Fibroblast of lung (primary cell): ENCODE measurements at places on chromosomes 2 and 18. TPM values are rescaled to one million over a fixed set of nuclear protein-coding genes. Genes with fewer than 3 reads are reported as not detected.

LGALSL gene
- 4.4 and 5.7 TPM in 2 replicates for polyA plus RNA-seq

PLEK gene
- polyA plus RNA-seq: 0.02 TPM in 1 of 2 replicates, not detected in the other

ZSWIM2 gene
- polyA plus RNA-seq: 0.08 and 0.15 TPM in 2 replicates

C1GALT1C1L gene
- polyA plus RNA-seq: 0.82 and 1.9 TPM in 2 replicates

PDE11A gene
- 0.01 and 0.03 TPM in 2 replicates for polyA plus RNA-seq

ZNF2 gene
- polyA plus RNA-seq: 4.4 and 5.0 TPM in 2 replicates

SCN9A gene
- polyA plus RNA-seq: 31.2 and 64.2 TPM in 2 replicates

ACVR1 gene
- polyA plus RNA-seq: 57.1 and 72.1 TPM in 2 replicates

RBMS1 gene
- 146 and 152 TPM in 2 replicates for polyA plus RNA-seq

FAM124B gene
- polyA plus RNA-seq: 0.05 TPM in 1 of 2 replicates, not detected in the other

MBP gene
- polyA plus RNA-seq: 2.3 and 2.4 TPM in 2 replicates

MAP3K20 gene
- polyA plus RNA-seq: 59.3 and 105 TPM in 2 replicates

CFLAR gene
- 24.9 and 39.3 TPM in 2 replicates for polyA plus RNA-seq
